Activated CD4-positive, alpha-beta T cell treated with anti-CD3 and anti-CD28 coated beads, Interleukin-2, amount 50 U/mL, for 48 hours (primary cell): ENCODE measurements at places on chromosomes 2 and 18.

- DNase-seq = no peak
These were observed 38.5 kb downstream of the COL4A4 start for GRCh38 chr2:227125506-227125905.

DNA sequence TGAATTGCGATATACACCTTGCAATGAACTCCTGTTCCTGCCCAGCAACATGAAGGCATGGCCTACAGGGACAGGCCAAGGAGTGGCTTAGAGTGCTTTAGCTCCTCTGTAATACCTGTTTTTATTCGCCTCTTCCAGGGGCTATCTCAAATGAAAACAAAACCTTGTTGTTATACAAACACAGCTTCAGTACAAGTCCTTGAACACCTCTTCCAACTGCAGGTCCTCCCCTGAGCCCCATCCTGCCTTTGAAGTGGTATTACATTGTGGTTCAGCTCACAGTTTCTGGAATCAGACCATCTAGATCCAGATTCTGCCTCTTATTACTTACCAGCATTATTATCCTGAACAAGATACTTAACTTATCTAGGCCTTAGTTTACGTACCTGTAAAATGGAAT, 83.0 kb upstream of the HNRNPA3 start:
- DNase-seq = no peak

DNA sequence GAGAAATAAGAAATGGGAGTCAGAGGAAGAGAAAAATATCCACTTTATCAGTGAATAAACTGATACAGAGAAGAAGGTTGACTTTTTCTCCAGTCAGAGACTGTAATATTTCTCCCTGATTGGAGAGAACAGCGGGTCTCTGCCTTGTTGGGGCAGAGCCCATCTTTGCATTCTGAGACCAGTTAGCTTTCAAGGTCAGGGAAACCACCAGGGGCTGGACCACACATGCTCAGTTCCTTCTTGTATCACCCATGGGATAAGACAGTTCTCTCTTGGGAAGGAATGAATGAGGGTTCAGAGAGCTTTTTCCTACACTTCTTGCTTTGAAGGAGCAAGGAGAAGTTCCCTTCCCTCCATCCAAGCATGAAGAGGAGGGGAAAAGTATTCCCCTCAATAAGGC, 12.2 kb downstream of the GPATCH11 start:
- DNase-seq = no peak

- no peak for DNase-seq
These were observed 396.5 kb downstream of the TNS1 start for GRCh38 chr2:217606296-217606695.

DNA sequence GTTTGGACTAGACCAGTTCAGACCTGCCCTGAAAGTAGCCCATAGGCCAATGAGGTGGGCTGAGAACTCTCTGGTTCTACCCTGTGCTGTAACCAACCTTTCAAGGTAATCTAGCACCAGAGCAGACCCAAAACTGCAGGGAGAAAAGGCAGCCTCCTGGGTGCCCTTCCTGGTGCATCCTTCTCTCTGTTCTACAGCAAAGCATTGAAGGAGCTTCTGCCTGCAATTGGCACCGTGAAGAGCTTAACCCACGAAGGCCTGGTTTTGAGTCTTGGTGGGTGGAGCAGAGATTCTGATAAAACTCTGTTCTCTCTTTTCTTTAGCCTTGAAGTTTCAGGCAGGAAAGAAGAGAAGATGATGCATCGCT, 55.5 kb downstream of the LIPG start:
- DNase-seq = no peak

DNA sequence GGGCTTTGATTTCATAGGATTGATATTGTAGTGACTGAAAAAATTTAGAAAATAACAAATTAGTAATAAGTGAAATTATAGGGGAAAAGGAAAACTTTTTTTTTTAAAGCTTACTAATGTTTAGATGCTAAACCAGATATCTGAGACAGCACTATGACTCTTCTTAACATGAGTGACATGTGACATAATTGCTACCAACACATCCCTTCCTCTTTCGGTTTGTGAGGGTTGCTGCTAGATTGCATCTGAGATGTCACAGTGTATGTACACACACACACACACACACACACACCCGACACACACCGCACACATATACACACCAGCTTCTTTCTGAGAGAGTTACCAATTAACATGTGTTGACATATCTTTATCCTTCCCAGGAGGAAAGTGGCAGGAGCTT, 18.0 kb downstream of the RAPGEF4 start:
- DNase-seq = no peak

DNA sequence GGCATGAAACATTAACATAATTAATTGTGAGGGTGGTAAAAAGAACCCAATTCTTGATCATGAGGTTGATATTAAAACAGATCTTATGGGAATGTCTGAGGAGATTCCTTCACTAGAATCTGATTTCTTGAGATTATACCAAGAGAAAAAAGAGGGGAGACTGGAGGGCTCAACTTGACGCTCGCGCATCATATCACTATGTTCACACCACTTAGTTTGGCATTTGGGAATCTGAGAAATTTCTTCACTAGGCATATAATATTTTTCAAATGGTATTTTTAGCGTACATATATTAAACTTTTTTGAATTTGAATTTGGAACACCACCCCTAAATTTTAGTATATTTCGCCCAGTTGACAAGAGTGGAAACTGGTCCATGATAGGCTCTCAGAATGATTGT, 140.1 kb downstream of the SATB2 start:
- DNase-seq = no peak

GRCh38 chr2:134714228-134714627, 4.6 kb downstream of the TMEM163 start:
- no peak for DNase-seq

DNA sequence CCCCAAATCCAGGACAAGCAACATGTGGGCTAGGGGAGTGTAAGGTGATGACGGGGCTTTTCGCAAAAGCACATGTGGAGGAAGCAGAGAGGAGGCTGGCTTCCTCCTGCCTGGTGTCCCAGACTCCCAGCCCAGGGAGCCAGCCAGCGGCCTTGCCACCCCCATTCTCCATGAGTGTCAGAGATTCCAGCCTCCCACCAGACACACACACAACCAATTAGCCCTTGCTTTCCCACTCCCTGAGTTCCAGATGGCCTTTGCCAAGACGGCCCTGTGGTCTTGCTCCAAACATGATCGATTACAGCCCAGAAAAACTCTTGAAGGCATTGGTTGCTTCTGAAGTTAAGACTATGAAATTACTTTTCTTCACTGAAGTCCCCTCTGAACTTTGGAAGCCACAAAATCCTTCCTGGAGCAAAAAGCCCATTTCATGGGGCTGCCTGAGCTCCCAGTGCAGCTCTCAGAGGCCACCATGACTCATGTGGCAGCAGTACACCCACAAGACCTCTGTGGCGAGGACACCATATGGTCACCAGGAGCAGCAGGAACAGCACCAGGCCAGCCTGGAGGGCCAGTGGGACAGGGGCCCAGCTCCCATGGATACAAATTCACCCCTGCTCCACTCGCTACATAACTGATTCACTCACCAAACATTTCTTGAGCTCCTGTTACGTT, 69.1 kb upstream of the PID1 start:
- DNase-seq = no peak

GRCh38 chr2:146826388-146826787, 1018.4 kb upstream of the ACVR2A start:
- no peak for DNase-seq

DNA sequence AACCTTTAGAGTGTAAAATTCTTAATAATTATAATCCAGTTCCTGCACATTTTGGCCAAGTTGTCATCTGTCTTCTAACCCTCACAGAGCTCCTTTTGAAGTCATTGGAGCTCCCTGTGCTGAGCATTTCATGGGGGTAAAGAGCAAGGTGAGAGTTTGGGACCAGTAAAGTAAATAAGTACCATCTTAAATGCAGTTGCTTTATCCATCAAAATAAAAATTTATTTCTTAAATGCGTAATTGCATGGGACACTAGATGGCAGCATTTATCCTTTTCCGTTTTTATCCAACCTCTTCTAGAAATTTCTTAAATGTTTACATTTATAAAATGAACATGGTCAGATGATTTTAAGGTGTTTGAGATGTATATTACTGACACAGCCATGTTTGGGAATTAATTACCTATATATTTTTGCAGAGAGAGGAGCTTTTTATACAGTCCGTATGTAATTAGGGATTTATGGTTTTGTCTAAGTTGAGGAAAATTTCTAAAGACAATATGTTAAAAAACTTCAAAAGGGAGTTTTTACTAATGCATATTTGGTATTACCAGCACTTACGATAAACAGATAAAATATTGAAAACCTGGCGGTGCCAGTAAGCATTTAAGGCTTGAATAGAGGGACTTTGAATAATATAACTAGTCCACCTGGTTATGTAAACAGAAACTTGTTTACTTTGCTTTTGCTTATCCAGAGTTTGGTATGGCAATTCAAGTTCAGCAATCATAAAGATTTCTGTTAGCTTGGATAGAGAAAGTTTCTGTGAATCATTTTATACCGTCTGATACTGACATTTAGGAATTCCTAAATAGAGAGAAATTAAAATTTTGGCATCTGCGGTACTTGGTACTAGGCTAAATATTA, 54.5 kb downstream of the ACSL3 start:
- no peak for DNase-seq

DNA sequence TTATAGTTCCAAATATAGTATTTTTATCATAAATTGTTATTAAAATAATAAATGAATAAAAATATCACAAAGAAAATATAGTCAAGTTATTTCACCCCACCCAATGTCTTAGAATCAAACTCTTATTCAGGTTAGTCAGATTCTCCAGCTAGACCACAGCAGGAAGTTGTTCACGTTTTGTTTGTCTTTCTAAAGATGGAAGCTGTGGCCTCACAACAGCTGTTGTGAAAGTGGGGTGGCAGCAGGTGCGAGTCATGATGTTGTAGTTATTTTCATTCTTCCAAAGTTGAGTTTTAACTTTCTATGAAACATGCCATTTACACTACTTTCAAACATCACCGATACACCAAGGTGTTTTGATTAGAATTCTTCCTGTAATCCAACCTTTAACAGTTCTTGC, 272.9 kb downstream of the SLC8A1 start:
- DNase-seq = no peak

GRCh38 chr18:67805261-67805660, 288.7 kb upstream of the DSEL start:
- DNase-seq = no peak

- DNase-seq = peak; percentile 46
These were observed 33.3 kb downstream of the UXS1 start for GRCh38 chr2:106160786-106161261.
